ENCODE measurements at places on chromosomes 2 and 18. TPM values are rescaled to one million over a fixed set of nuclear protein-coding genes. Genes with fewer than 3 reads are reported as not detected.

DNA sequence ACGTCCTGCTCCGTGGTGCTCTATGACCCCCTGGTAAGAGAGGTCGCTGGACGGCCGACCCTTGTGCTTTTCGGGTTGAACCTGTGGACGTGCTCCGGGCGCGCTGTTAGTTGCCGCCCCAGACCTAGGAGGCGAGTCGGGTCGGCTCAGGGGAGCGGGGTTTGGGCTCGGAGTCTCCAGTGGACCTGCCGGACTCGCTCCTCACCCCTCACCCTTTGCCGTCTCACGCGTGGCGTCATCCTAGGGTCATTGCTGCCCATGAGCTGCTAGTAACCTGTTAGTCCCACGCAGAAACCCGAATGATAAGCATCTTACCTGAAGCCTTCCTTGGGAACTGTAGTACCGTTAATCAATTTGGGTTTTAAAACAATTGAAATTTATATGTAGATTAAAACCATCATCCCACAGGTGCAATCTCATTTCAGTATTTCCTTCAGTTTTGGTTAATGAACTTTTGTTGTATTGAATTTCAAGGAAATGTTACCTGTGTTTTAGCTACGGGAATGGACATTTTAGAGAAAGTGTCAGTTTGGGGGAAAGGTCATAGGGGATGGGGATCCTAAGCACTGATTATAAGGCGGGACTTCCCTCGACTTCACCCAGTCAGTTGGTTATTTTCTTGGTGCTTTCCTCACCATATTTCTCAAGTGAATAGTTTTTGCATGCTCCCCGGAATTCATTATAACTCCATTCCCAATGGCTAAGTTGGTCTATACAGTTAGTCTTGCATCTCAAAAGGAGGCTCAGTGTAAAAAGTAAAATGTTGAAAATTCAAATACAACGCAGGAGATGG lies 536 bp downstream of the ELP2 start:
- H3K27me3 ChIP-seq = no peaks in the 10 kb centered on the region
- peaks cover 48% of the 10 kb centered on the region for H3K4me1 ChIP-seq
- peak overlapping the region; percentile 95 for H3K4me3 ChIP-seq

Gene SCYGR4
- not detected for total RNA-seq

Gene ERBB4
- not detected for total RNA-seq

DNA sequence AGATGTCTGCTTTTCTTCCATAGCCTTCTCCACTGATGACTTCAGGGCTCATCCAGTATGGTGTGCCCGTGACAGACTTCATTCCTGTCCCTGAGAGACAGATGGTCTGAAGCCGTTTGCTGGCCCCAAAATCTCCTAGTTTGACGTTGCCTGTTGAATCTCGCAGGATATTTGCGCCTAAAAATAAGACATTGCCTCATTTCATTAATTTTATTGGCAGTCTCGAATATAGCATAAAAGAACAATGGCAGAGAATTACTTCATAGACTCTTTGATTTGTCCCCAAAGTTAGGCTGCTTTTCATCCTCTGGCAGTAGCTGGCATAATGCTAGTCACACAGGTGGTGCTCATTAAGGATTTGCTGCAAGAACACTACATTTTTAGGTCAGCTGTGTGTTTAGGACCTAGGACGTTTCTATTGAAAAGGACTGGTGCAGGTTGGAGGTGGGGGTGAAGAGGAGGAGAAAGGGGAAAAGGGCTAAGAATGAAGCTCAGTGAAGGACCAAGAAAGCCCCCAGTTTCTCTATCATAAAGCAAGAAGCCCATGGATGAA lies 14.7 kb upstream of the ERCC3 start:
- DNase-seq = no peak
- no peak overlapping the region for H3K4me3 ChIP-seq
- no peaks in the 10 kb centered on the region for H3K4me1 ChIP-seq
- H3K27me3 ChIP-seq = no peaks in the 10 kb centered on the region
- peaks cover 18% of the 10 kb centered on the region for H3K36me3 ChIP-seq

Gene KLHL29
- 0.11 TPM for total RNA-seq

- H3K4me1 ChIP-seq = peaks cover 30% of the 10 kb centered on the region
- no peaks in the 10 kb centered on the region for H3K27me3 ChIP-seq
- H3K36me3 ChIP-seq = peaks cover 27% of the 10 kb centered on the region
- no peak for DNase-seq
These were observed 56.9 kb upstream of the WIPF1 start for GRCh38 chr2:174654419-174654941.

GRCh38 chr2:19886261-19886660 lies 15.5 kb downstream of the TTC32 start:
- H3K27me3 ChIP-seq = no peaks in the 10 kb centered on the region
- H3K4me3 ChIP-seq = no peak overlapping the region
- H3K27ac ChIP-seq = no peak overlapping the region
- no peak for DNase-seq
- no peaks in the 10 kb centered on the region for H3K4me1 ChIP-seq

DNA sequence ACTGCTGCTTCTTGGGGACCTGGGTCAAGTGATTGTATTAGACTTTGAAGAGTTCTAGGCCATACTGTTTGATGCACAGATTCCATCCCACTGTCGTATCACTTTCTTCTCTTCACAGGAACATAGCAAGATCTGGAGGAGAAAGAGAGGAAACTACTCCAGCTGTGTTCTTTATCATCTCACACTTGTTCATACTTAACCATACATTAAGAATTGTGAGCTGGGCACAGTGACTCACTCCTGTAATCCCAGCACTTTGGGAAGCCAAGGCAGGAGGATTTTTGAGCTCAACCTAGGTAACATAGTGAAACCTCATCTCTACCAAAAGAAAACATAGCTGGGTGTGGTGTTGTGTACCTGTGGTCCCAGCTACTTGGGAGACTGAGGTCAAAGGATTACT lies 111.7 kb downstream of the PARD3B start:
- no peaks in the 10 kb centered on the region for H3K27me3 ChIP-seq
- no peaks in the 10 kb centered on the region for H3K4me1 ChIP-seq
- no peak for DNase-seq
- H3K36me3 ChIP-seq = peaks cover 5% of the 10 kb centered on the region

DNA sequence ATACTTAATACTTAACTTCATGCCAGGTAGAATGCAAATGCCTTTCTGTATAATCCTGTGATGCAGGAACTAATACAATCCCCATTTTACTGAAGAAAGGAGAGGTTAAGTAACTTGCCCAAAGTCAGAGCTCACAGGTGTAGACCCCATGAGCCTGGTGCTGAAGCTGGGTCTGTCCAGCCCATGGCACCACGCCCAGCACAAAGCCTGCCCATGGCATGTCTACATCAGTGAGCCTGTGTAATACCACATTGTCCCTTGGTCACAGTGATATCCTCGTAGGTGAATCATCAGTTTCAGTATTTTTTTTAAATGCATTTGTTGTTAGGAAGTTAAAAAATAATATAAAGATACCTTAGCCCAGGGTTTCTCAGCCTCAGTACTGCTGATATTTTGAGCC lies 69.9 kb upstream of the MCFD2 start:
- H3K36me3 ChIP-seq = no peaks in the 10 kb centered on the region
- H3K27ac ChIP-seq = peak overlapping the region; percentile 99
- peaks cover 39% of the 10 kb centered on the region for H3K4me1 ChIP-seq

- no peak for DNase-seq
- no peak overlapping the region for H3K27ac ChIP-seq
- no peaks in the 10 kb centered on the region for H3K36me3 ChIP-seq
- H3K4me1 ChIP-seq = no peaks in the 10 kb centered on the region
These were observed 241.4 kb downstream of the NCKAP5 start for GRCh38 chr2:133326652-133327397.

- peak overlapping the region; percentile 42 for H3K27ac ChIP-seq
- H3K27me3 ChIP-seq = no peaks in the 10 kb centered on the region
- no peaks in the 10 kb centered on the region for H3K36me3 ChIP-seq
- H3K4me3 ChIP-seq = no peak overlapping the region
These were observed 187.0 kb downstream of the HAUS1 start for GRCh38 chr18:46291149-46291548.

GRCh38 chr2:205405752-205406151 lies 276.5 kb upstream of the NRP2 start:
- no peak overlapping the region for H3K27ac ChIP-seq
- no peaks in the 10 kb centered on the region for H3K36me3 ChIP-seq
- H3K27me3 ChIP-seq = no peaks in the 10 kb centered on the region
- no peaks in the 10 kb centered on the region for H3K4me1 ChIP-seq

GRCh38 chr2:45925026-45925425 lies 273.6 kb downstream of the PRKCE start:
- no peak overlapping the region for H3K4me3 ChIP-seq

DNA sequence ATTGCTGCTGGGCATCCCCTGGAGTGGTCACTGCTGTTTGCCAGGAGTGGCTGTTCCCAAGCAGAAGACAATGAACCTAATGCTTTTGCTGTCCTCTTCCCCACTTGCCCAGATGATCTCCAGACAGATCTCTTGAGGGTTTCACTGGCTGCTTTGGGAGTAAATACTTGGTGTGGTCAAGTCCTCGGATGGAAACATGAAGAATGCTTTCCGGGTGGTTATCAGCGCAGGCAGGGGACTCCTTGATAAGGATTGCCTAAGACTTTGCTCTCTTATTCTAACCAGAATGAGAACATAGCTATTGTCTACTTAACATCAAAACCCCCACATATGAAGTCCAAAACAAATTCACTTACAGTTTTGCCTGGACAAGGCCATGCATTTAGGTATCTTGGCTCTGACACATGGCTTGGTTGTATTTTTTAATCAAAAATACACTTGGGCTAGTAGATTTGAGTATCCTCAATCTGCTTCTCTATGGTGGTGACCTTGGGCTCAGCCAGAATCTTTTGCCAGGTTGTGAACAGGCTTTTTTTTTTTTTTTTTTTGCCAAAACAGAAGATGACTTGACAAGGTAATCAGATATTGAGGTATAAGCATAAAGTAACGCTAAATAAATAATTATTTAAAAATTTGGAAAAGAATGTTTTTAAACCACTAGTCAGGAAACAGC lies 34.8 kb upstream of the MYO3B start:
- no peak overlapping the region for H3K4me3 ChIP-seq
- H3K4me1 ChIP-seq = peaks cover 8% of the 10 kb centered on the region
- no peak for DNase-seq
- no peak overlapping the region for H3K27ac ChIP-seq
- H3K36me3 ChIP-seq = no peaks in the 10 kb centered on the region
- H3K27me3 ChIP-seq = no peaks in the 10 kb centered on the region

- no peak for DNase-seq
- peaks cover 6% of the 10 kb centered on the region for H3K4me1 ChIP-seq
- no peak overlapping the region for H3K4me3 ChIP-seq
- H3K27me3 ChIP-seq = peaks cover 48% of the 10 kb centered on the region
These were observed 92.9 kb upstream of the CYP1B1 start for GRCh38 chr2:38168710-38169480.

GRCh38 chr2:215361876-215362561 lies 50.2 kb downstream of the ATIC start:
- no peak overlapping the region for H3K27ac ChIP-seq
- H3K4me3 ChIP-seq = no peak overlapping the region
- no peaks in the 10 kb centered on the region for H3K4me1 ChIP-seq
- no peak for DNase-seq
- no peaks in the 10 kb centered on the region for H3K36me3 ChIP-seq

- H3K27me3 ChIP-seq = peaks cover 3% of the 10 kb centered on the region
- no peak overlapping the region for H3K4me3 ChIP-seq
- no peaks in the 10 kb centered on the region for H3K36me3 ChIP-seq
These were observed 177.4 kb downstream of the PARD3B start for GRCh38 chr2:204722691-204723090.

DNA sequence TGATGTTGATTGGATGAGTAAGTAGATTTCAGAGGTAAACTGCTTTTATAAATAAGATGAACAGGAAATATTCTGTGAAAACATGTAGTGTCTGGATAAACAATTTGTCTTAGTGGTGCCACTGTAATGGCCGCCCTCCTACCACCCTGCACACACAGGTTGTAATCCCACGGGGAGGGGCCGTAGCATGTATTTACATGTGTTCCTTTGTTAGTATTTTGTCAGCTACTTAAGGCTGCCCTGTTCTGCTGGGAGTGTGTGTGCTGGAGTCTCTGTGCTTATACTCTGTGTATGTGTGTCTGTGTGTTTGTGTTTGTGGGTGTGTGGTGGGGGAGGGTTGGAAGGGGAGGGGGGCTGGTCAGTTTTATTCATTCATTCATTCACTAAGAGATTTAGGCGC lies 5.1 kb downstream of the TSHZ1 start:
- no peak for DNase-seq
- peaks cover 54% of the 10 kb centered on the region for H3K4me1 ChIP-seq
- H3K36me3 ChIP-seq = peaks cover 5% of the 10 kb centered on the region
- peak overlapping the region; percentile 95 for H3K27ac ChIP-seq
- peak overlapping the region; percentile 63 for H3K4me3 ChIP-seq

- no peak overlapping the region for H3K27ac ChIP-seq
- H3K36me3 ChIP-seq = peaks cover 11% of the 10 kb centered on the region
- no peak overlapping the region for H3K4me3 ChIP-seq
- H3K27me3 ChIP-seq = no peaks in the 10 kb centered on the region
- no peak for DNase-seq
- H3K4me1 ChIP-seq = peaks cover 17% of the 10 kb centered on the region
These were observed 134.6 kb downstream of the MBD2 start for GRCh38 chr18:54089749-54090459.

- peaks cover 77% of the 10 kb centered on the region for H3K4me1 ChIP-seq
- no peak for DNase-seq
- H3K27ac ChIP-seq = peak overlapping the region; percentile 98
- peak overlapping the region; percentile 88 for H3K4me3 ChIP-seq
- no peaks in the 10 kb centered on the region for H3K27me3 ChIP-seq
These were observed 519.1 kb downstream of the RNF144A start for GRCh38 chr2:7436096-7436906.

Gene BOK
- total RNA-seq = 2.2 TPM

- H3K4me1 ChIP-seq = peaks cover 3% of the 10 kb centered on the region
- H3K4me3 ChIP-seq = no peak overlapping the region
- peaks cover 12% of the 10 kb centered on the region for H3K27me3 ChIP-seq
- H3K27ac ChIP-seq = no peak overlapping the region
These were observed 27.3 kb upstream of the KCNG2 start for GRCh38 chr18:79770501-79770815.

Gene COL4A3
- 0.62 TPM for total RNA-seq

Data from natural killer cell treated with Interleukin-12 subunit alpha and Interleukin-12 subunit beta and Interleukin-15 and Interleukin-18, amount 100 ng/mL, for 72 hours (primary cell).